T1000 (cell line): ENCODE measurements at places on chromosomes 3 and 15.

GRCh38 chr3:45906681-45907407 lies 20.5 kb downstream of the CCR9 start:
- DNase-seq, result no peak

- DNase-seq, result no peak
These were observed 1105.4 kb downstream of the TUSC7 start for GRCh38 chr3:117814975-117815374.

- DNase-seq, result no peak
These were observed at the start of gene GABRG3 for GRCh38 chr15:26970712-26971210. Gene GABRG3, plus strand, starts transcription at chr15:26971181.

- DNase-seq, result peak; percentile 5
These were observed 205.9 kb upstream of the IGF1R start for GRCh38 chr15:98442379-98442833.

DNA sequence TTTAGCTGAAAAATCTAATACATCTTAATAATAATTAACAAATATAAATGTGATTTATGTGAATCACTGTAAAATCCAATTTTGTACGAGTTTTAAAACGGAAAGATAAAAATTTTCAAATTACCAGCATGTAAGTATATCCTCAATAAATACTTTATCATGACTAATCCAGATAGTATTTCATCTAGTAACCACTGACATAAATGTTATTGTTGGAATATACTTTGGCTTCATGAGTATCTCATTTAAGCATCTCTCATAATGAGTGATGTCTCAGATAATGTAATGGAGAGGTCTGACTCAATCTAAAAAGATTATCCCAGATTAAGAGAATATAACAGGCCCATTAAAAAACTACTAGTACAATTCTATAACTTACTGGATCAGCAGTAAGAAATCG lies 216.3 kb downstream of the STAG1 start:
- DNase-seq, result no peak

DNA sequence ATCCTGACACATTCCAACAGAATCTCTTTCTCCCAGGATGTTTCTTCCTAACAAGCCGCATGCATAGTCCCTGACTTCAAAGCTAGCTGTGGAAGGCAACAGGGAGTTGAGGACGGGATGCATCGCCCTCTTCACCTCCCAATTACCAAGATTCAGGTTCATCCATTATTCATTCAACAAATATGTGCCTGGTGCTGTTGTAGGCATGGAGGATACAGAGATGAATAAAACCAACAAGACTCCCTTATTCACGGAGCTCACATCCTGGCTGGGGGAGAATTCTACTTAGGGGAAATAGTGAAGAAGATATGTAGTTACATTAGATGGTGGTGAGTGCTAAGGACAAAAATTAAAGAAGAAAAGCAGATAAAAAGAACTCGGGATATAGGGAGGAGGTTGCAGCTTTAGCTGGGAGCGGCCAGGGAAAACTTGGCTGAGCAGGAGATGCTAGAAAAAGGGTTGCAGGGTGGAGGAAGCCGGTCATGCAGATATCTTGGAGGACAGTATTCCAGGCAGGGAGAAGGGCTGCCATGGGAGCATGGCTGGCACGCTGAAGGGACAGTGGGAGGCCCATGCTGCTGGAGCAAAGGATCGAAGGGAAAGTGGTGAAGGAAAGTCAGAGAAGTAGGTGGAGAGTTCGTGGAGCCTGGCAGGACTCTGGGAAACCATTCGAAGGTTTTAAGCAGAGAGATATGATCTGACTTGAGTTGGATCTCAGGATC lies 5.0 kb downstream of the ITGB5 start:
- no peak for DNase-seq

- no peak for DNase-seq
These were observed 645.2 kb upstream of the EPHA6 start for GRCh38 chr3:96169111-96169766.

- no peak for DNase-seq
These were observed 737.1 kb downstream of the FHIT start for GRCh38 chr3:60514085-60514649.

DNA sequence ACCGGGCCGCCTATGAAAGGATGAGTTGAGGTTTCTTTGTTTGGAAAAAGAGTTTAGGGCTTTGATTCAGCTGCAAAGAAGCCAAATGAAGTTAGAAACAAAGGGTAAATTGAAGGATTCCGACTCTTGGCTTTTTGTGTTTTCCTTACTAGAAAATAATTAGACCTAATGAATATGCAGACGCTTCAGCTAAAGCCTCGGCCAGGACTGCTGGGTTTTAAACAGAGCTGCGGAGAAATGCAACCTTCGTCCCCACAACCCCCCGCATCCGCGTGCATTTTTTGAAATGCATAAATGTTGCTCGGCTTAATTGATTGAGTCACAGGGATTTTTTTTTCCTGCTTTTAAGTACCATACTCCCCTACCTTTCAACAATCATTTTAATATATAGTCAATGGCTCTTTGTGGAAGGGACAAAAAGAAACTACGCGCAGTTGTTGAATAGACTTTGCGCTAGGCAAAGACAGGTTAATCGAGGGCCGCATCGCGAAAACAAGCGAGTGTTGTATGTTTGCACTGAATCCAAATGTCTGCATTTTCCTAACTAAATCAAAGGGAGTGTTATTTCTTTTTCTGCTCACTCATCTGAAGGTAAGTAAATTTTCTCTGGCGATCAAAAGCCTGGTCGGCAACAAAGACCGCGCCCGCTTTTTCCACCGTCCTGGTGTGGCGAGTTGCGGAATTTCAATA lies 1.3 kb upstream of the ZIC4 start:
- DNase-seq, result no peak

- no peak for DNase-seq
These were observed 9.8 kb downstream of the RPL15 start for GRCh38 chr3:23926736-23927135.

- DNase-seq, result no peak
These were observed 4.8 kb downstream of the IDH2 start for GRCh38 chr15:90097475-90097874.

DNA sequence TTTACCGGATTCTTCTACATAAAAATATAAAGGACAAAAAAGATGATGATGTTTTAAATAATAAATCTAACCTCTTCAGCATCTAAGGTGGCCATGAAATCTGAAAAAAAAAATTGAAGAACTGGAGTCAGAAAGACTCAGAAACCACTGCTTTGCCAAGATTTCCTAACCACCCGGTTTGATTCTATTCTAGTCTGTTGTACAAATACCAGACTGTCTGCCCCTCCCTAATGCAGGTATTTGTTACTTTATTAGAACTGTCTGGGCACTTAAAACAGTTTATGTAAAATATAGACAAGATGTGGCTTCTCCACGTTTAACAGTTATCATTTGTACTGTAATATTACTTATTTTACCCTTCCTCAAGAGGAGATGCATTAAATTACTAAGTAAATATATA lies 48.8 kb downstream of the UACA start:
- no peak for DNase-seq

GRCh38 chr15:79812541-79812940 lies 84.3 kb downstream of the MTHFS start:
- no peak for DNase-seq

DNA sequence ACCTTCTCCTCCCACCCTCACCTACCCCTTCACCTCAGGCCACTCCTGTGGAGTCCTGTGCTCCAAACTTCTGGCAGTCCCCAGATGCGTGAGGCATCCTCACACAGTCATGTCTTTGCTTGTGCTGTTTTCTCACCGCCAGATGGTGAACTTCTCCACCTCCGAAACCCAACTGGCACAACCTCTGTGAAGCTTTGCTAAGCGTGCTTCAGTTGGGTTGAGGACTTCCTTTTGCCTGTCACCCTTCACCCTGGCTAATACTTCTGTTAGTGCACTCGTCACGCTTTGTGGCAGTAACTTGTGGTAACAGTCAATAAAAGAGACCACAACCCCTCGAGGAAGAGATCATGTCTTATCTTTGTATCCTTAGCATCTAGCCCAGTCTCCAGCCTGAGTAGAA lies 42.0 kb upstream of the SKOR1 start:
- DNase-seq, result no peak

- DNase-seq, result no peak
These were observed 7.6 kb downstream of the AHSG start for GRCh38 chr3:186620213-186621092.

DNA sequence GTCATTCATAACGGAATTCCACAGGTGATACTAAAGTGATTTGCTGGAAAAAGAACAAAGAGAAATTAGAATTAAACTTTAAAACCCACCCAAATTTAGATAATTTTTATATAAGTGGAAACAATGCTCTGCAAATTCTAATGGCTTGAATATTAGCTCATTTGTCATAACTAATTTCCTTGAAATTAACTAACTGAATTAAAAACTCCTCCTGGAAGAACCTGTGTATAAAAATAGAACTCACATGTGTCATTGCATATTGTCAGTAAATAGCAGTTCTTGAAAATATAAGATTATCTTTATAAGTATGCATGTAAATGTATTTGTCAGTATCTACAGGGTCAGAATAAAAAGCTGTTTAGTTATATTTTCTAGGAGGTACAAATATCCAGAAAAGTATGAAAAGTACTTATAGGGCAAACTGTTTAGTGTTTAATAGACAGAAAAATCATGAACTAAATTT lies 16.3 kb downstream of the ZIC1 start:
- DNase-seq, result no peak

DNA sequence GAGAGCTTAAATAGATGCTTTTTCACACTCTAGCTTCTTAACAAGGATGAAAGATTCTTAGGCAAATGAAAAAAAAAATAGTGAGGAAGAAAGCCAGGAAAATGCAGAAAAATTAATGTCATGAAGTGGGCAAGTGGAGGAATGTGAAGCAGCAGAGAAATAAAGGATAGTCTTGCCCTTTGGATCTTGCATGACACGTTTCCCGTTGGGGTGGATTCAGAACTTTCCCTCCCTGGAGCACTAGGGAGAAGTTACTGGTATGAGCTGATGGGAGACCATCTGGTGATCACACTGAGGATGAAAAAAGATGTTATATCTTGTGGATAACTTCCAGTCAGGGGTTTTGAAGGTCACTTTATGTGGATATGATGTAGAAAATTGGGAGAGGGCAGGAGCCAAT lies 361.8 kb upstream of the ROPN1 start:
- no peak for DNase-seq

- DNase-seq, result no peak
These were observed 623.0 kb upstream of the CBLB start for GRCh38 chr3:106491796-106492195.

DNA sequence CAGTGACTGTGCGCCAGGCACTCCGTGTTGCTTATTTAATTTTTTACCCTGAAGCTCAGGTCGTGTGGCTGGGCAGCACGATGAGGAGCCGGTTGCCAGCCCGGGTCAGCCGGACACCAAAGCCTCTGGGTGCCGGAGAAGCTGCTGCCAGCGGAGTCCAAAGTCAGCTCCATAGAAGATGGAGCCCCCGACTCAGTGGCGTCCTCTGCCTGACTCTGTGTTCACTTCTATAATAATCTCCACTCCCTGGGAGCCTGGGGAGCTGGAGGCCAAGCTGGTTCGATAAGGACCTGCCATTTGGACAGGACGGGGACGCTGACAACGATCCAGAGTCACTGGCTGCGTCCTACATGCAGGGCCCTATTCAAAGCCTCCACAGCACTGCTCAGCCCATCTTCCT lies 78.6 kb downstream of the VGLL4 start:
- no peak for DNase-seq

- no peak for DNase-seq
These were observed 3.7 kb upstream of the THRB start for GRCh38 chr3:24498391-24498790.

DNA sequence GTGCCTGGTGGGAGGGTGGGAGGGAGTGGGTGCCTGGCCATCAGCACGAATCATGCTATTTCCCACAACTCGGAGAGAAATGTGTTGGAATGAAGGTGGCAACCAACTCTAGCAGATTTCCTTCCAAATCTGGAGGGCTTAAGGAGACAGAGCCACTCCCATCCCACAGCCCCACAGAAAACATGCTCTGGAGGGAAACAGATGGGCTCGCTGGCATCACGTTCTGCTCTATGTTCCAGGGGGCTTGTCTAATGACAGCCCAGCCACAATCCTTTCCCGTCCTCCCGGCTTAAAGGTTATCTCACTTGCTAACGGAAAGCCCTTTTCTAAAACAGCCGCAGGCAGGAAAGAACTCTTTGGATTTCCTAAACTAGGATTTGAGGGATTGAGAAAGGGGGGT lies 65.3 kb downstream of the ADAMTS17 start:
- no peak for DNase-seq

DNA sequence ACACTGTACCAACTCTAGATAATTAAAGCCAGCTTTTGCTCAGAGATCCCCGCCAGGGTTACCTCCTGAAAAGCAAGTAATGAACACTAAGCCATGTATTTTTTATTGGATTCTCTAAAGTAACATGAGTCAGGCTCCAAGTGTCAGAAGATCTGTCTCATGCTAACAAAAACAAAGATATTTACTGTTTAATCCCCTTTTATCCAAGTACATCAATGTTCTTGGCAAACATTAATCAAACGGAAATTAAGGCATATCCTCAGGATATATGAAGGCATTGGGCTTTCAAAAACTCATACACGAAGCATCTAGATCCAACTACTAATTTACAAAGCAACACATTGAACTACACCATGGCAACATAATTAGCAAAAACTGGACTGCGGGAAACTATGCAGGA lies 37.2 kb downstream of the MYO5A start:
- no peak for DNase-seq

- no peak for DNase-seq
These were observed 26.0 kb upstream of the CA12 start for GRCh38 chr15:63407612-63408011.

DNA sequence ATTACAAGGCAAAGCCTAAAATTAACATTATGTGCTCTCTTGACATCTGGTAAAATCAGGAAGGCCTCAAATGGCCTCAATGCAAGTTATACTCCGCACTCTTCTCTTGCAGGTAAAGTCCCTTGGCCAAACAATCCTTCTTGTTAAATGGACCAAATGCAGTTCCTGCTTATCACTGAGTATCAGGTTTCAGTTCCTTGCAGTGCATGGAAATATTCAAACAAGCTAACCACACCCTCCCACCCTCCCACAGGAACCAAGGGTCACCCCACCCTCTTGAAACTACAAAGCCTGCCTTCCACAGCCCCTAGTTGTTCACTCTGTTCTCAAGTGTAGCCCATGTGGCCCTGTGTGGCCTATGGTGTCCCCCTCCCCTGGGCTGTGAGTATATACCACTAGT lies 171.9 kb upstream of the CADPS start:
- no peak for DNase-seq

DNA sequence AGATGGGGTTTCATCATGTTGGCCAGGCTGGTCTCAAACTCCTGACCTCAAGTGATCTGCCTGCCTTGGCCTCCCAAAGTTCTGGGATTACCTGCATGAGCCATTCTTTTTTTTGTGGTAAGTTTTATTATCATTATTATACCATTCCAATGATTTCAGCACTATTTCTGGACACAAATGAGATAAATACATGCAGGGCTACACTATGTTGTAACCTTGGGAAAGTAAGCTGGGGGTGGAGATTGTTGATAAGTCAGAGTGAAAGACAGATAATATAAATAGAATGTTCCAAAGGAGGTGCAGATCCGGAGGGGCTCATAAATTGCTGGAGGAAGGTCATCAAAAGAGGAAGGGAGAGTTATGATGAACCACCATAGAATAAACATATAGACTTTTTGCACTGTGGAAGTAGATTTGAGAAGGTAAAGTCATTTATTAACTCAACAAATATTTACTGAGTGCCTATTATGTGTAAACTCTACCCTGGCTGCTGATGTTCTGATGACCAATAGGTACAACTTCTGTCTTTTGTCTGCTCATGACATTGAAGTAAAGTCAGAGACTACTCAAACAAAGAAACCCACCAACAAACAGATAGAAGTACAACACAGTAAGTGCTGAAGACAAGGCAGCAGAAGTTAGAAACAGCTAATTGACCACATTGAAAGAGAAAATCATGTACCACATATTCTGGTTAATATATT lies 478.9 kb upstream of the GOLIM4 start:
- no peak for DNase-seq

GRCh38 chr15:40554161-40554525 lies 10.7 kb downstream of the CCDC32 start:
- DNase-seq, result no peak
